Right atrium auricular region (tissue), 2 donors: ENCODE measurements at places on chromosomes 4 and X.

- no peak overlapping the region for H3K4me3 ChIP-seq
- H3K27ac ChIP-seq = no peak overlapping the region
- H3K27me3 ChIP-seq = no peaks in the 10 kb centered on the region
- DNase-seq = no peak
- no peaks in the 10 kb centered on the region for H3K36me3 ChIP-seq
Measured at GRCh38 chr4:114780205-114780604, 181.6 kb downstream of the UGT8 start.

DNA sequence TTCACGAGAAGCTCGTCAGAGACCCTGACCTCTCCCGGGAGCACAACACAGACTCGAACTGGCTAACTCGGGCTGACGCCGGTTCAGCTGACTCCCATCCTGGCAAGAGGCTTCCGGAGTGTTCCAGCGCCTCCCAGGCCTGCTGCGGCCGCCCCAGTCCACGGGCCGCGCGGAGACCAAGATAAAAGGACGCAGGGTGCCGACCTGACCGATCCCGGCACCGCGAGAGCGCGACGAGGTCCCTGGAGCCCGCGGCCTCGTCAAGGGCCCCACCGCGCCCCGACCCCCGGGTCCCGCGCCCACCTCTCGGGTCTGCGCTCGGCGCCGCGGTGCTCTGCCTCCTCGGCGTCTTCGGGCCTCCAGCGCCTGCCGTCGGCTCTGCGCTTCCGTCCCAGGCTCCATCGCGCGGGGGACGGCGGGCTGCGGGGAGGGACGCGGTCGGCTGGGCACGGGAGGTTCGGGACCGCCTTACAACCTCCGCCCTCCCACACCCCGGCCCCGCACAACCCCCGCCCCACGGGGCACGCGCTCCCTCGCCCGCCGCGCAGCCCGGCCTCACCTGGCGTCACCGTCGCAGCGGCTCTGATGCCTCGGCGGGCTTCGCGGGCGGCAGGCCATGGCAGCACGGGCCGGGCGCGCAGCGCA lies 426 bp downstream of the SLBP start:
- H3K27ac ChIP-seq = peak overlapping the region; percentile 99
- H3K27me3 ChIP-seq = no peaks in the 10 kb centered on the region

DNA sequence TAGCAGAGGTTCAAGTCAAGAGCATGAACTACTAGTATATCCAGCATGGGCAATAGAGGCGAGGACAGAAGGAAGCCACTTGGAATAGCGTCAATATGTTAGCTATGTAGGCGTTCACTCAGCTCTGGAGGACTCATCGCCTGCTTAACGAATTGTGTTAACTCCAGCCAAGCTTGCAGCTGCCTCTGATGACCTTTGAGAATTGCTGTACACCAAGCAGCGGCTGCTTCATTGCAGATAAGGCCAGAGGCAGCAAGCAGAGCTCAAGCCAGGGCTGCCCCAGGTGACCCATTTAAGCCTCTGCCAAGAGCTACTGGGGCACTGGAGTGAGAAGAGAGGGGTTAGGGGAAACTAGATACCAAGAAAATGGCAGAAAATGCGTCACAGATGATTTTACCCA lies 160.2 kb upstream of the IGFBP7 start:
- H3K4me1 ChIP-seq = no peaks in the 10 kb centered on the region
- no peak overlapping the region for H3K27ac ChIP-seq
- peak; percentile 63 for DNase-seq
- H3K4me3 ChIP-seq = no peak overlapping the region
- H3K27me3 ChIP-seq = no peaks in the 10 kb centered on the region
- no peaks in the 10 kb centered on the region for H3K36me3 ChIP-seq

DNA sequence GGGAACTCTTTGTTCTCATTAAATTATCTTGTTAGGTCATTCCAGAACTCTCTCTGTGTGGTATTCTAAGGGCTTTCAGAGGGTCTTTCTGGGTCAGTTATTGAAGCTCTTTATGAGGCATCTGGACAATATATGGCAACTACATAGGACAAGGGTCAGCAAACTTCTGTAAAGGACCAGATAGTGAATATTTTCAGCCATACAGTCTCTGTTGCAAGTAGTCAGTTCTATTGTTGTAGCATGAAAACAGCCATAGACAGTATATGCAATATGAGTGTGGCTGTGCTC lies 35.1 kb downstream of the HADH start:
- H3K36me3 ChIP-seq = peaks cover 84% of the 10 kb centered on the region
- DNase-seq = no peak
- no peak overlapping the region for H3K27ac ChIP-seq
- H3K27me3 ChIP-seq = no peaks in the 10 kb centered on the region
